ENCODE measurements at places on chromosomes 2 and 18.

DNA sequence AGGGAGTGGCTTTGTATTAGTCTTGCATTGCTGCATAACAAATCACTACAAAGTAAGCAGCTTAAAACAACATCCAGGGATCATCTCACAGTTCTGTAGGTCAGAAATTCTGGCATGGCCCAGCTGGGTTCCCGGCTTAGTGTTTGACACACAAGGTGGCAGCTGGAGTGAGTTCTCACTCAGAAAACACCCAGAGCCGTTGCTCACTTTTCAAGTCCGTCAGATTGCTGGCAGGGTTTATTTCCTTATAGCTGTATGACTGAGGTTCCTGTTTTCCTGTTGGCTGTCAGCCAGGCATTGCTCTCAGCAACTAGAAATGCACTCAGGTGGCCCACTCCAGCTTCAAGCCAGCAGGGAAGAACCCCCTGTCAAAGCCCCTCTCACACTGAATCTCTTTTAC lies 324.1 kb downstream of the CCDC178 start:
- no peak for DNase-seq

DNA sequence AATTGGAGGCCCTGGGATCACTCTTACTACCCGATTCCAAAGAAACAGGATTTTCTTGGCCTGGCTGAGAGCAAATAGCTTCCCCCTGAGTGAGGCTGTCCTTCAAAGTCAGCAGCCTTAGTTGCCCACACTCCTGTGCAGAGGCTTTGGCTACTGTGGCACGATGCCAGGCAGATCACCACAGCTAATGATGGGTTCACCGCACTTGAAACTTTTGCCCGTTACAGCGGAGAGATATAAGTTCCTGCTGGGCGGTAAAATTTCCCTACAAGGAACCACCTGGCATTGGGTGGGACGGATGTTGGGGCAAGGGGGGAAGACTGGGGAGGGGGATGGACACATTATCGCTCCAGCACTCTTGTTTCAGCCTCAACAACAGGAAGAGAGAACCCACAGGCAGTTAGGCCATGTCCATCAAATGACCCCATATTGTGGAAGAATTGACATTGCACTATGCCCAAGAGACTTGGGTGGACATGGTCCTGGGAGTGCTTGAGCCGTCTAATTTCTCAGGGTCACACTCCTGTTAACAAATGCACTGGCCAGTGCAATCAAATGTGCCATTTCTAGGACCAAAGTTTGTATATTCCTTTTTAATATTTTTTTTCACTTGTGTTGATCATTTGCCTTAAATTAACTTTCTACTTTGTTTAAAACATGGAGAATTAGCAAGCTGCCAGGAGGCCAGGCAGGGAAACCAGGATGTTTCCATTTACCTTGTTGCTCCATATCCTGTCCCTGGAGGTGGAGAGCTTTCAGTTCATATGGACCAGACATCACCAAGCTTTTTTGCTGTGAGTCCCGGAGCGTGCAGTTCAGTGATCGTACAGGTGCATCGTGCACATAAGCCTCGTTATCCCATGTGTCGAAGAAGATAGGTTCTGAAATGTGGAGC lies 4.4 kb downstream of the IL1B start:
- DNase-seq, result no peak

- no peak for DNase-seq
Measured at GRCh38 chr2:12009323-12009905, 263.0 kb downstream of the LPIN1 start.

DNA sequence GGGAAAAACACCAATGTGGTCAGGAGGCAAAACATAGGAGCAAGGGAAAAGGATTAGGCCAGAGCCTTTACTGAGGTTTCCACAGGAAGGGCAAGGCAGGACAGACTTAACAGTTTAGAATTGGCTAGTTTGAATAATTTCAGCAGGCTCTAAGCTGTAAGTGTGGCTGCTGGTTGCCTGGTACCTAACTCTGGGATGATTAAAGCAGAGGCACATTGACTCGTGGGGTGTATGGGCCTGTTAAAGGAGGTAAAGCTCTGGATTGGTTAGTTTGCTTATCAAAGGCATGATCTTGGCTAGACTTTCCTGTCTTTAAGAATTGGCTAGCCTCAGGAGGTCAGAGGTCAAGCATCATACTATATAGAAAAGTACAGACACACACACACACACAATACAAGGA lies 132.6 kb downstream of the SPAG16 start:
- no peak for DNase-seq

DNA sequence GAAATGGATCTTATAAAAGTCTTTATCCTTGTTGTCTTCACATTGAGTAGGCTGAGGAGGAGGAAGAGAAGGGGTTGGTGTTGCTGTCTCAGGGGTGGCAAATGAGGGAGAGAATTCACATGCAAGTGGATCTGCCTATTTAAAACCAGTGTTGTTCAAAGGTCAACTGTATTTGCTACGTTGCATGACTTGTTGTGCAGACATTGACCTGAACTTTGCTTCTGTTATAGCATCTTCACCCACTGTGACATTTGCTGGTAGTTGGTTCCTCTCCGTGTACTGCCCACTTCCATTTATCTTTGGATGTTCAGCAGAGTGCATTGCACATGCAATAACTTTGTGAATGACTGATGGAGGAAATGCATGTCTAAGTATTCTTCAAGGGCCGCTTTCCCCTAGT lies 228.6 kb upstream of the DPP10 start:
- DNase-seq, result no peak

DNA sequence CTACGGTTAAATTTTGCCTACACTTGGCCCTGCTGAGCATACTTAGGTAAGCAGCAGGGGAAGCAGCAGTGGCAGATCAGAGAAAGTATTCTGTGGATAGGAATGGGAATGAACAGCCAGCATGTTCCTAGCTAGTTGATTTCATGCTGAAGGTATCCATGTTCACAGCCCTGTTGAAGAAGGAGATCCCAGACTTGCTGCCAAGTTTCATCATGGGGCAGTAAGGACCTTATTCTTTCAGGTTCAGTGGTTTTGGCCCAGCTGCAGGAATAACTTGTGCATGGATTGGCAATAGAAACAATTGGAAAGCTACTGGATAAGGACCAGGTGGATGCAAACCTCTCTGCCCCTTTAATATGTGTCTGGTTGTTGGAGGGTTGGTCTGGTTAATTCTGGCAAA lies 98.2 kb upstream of the TMEM178A start:
- no peak for DNase-seq

DNA sequence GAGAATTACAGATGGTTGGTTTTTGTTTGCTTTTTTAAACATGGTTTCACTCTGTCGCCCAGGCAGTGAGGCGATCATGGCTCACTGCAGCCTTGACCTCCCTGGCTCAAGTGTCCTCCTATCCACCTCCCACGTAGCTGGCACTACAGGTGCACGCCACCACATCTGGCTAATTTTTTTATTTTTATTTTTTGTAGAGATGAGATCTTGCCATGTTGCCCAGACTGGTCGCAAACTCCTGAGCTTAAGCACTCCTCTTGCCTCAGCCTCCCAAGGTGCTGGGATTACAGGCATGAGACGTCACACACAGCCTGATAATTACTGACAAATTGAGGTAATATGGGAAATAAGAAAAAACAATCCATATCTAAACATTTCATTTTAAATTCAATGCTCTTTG lies 110.5 kb upstream of the ZSWIM2 start:
- DNase-seq, result no peak

GRCh38 chr18:34767601-34768027 lies 57.5 kb downstream of the DTNA start:
- no peak for DNase-seq

GRCh38 chr2:121699421-121700333 lies 37.0 kb downstream of the NIFK start:
- no peak for DNase-seq

- no peak for DNase-seq
Measured at GRCh38 chr2:143204062-143204461, 74.8 kb downstream of the ARHGAP15 start.

DNA sequence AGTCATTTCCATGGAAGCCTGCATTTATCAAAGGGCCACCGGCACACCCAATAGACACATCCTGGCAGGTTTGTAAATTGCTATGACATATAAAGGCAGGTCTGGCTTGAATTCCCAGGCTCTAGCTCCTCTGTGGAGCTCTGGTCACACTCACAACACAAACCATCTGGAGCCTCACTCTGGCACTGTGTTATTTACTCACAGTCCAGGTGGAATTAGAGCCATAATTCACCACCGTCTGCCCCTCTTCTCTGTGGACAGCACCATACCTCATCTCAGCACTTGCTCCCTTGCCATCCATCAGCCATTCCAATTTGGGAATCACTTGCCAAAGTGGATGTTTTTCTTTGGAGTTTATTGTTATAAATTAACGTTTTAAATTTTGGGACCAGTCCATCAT lies 84.3 kb upstream of the OSR1 start:
- no peak for DNase-seq

DNA sequence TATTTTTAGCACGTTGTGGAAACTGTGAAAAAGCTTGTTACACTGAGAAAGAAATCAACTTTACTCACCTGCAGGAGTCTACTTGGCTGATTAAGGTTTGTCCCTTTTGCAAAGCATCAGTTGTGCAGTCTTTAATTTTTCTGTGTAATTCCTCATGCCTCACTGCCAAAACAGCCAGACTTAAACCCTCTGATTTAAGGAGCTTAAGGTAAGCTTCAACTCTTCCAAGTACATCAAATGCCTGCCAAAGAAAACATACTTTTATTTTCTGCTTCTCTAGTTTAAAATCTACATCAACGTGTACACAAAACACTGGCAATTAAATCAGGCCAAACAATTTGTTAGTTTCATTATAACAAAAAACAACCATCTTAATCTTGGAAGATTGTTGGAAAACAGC lies 98.0 kb upstream of the TTN start:
- DNase-seq, result no peak

DNA sequence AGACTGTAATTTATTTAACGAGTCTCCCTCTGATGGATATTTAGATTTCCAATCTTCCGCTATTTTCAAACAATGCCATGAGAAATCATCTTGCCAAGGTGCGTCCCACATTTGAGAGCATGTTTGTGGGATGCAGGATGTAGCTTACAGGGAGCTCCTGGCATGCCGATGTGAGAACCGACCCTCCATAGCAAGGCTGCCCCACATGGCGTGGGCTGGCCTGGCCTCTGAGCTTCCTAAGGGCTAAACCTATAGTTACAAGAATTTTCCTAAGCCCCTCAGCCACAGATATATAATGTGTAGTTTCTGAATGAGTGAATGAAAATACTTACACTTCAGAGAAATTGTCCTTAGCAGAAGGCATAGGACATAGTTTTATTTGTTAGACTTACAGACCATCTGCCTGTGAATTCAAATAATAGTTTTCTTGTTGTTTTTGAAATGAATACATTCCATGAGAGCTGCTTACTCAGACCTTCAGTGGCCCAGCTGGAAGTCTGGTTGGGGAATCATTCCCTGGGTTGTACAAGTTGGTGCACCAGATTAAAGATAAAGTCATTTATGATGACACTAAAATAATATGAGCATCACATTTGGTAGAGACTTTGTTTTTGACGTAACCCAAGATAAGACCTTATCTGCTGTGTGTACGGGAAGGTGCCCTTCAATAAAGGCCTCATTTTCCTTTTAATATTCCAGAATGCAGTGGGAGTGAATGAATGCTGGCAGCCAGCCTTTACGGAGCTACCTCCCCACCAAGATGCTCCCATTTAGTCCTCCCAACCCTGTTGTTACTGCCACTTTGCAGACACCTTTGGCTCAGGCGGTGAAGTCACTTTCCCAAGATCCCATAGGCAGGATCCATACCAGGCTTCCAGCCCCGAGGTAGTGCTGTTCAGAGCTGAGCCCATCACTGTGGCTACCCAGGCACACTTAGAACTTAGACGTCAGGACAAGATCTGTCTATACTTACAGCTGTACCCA lies 107.1 kb downstream of the GLI2 start:
- DNase-seq, result no peak

DNA sequence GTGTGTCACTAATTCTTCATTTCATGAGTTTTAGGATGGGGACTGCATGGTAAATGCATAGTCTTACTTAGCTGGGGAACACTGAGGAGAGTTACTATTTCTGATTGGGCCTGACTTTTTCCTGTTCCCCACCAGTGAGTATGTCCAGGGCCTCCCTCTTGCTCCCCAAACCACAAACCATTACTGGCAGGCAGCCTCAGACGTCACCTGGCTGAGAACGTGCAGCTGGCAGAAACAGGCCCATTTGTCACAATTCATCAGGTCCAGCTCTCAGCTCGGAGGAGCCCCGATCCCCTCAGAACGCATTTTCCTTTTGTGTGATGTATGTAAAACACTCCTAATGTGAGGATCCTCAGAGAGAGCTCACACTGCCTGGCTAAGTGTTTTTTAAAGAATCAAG lies 71.7 kb upstream of the SIX3 start:
- DNase-seq, result no peak

- no peak for DNase-seq
Measured at GRCh38 chr18:3493501-3494244, 43.7 kb downstream of the TGIF1 start.

DNA sequence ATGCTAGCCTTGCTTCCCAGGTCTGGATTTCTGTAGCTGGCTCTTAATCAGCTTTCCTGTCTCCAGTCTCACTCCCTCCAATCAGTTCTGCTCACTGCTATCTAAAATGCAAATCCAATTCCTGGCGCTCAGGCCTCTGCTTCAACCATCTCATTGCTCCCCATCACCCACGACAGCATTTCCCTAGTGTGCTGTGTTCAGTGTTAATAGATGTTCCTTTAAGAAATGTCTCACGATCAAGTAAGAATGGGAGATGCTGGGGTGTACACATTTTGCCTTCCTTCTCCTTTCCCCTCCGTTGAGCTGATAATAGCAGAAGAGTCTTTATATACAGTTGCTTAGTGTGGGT lies 1.6 kb upstream of the PUM2 start:
- DNase-seq, result no peak

DNA sequence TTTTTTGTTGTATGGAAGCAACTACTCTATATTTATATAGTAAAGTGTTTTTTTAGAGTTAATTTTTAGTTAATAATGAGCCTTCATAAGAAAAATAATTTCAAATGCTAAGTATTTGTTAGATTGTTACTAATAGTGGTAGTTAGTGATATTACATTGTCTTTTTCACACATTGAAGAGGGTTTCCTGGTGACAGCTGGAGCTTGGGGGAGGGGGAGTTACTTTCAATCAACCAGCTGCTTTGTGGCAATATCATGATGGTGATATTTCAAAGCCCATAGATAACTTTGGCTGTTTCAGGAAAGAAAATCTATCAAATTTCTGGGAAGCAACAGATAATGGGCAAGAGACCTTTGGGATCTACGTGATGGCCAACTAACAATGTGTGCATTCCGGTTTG lies 4.1 kb downstream of the RHBDD1 start:
- no peak for DNase-seq

DNA sequence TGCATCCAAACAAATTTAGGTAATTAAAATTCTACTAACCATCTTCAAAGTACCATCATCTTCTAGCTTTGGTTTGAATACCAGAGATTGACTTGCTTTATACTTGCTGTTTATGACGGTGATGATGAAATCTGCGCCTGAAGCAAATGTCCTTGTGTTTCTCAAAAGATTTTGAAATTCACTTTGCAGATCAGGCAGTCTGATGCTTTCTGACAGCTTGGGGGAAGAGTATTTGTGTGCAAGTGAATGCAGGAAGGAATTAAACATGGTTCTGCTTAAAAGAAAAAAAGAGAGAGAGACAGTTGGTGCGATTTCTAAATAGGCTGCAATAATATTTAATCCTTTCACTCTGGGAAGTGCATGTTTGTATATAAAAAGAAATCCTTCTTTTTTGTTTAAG lies 29.6 kb downstream of the CSRNP3 start:
- DNase-seq, result no peak

- no peak for DNase-seq
Measured at GRCh38 chr18:11991021-11991795, 9.9 kb downstream of the IMPA2 start.

GRCh38 chr2:187976259-187976985 lies 315.3 kb upstream of the GULP1 start:
- DNase-seq, result no peak

Measured in C1 segment of cervical spinal cord (tissue), 14 donors.